ENCODE measurements at places on chromosomes 16 and 17. TPM values are rescaled to one million over a fixed set of nuclear protein-coding genes. Genes with fewer than 3 reads are reported as not detected.

The RNF43 gene
- total RNA-seq, result 7.4 TPM

GRCh38 chr16:20735490-20735889, 6.1 kb downstream of the THUMPD1 start:
- no peak for ATAC-seq

DNA sequence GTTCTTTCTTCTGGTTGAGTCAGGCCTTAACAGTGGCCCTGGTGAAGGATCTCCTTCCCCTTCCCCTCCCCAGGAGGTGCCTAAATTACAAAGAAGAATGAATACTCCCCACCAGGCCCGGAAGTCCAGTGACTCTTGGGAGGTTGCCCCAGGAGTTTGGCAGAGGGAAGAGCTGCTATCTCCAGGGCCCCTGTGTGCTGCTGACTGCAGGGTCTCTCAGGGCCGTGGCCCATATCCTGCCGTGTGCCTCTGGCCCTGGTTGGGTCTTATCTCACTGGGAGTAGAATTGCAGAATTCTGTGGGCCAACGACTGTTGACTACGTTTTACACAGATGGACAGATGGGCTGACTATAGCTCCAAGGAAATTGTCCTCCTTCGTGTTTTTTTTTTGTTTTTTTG, 28.0 kb downstream of the AKAP1 start:
- no peak for ATAC-seq

DNA sequence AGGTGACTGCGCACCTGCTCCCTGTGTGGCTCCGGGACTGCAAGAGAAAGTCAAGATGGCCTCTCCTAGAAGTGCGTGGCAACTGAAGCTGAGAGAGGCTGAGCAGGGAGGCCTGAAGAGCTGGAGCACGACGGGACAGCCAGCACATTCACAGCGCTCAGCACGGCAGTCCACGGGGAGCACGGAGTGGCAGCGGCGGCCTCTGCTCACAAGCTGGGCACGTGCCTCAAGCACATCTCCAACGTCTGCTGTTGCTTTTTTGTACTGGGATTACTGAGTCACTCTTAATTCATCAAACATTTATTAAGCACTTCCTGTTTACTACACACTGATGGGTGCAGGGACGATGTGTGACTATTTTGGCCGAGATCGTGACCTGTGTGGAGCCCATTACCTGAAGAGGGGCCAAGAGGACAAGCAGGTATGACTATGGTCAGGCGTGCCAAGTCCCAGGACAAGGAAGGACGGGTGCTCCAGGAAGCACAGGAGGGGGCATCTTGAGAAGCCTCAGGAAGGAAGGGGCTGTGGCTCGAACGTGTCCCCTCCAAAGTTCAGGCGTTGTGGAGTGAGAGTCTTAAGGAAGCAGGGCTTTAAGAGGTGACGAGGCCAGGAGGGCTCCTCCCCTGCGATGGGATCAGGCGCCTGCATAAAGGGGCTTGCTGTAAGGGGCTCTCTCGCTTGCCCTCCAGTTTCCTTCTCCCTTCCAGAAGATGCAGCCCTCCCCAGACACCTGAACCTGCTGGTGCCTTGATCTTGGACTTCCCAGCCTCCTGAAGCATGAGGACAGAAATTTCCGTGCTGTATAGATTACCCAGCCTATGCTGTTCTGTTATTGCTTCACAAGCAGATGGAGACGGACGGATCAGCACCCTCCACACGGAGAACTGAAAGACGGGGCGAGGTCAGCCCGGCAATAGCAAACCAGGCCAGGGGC, 105.8 kb downstream of the ADCY9 start:
- ATAC-seq, result peak; percentile 57
